ENCODE measurements at places on chromosomes 7 and 10.

- no peak for DNase-seq
Observed at GRCh38 chr7:98278936-98279335, 2.5 kb upstream of the BRI3 start.

DNA sequence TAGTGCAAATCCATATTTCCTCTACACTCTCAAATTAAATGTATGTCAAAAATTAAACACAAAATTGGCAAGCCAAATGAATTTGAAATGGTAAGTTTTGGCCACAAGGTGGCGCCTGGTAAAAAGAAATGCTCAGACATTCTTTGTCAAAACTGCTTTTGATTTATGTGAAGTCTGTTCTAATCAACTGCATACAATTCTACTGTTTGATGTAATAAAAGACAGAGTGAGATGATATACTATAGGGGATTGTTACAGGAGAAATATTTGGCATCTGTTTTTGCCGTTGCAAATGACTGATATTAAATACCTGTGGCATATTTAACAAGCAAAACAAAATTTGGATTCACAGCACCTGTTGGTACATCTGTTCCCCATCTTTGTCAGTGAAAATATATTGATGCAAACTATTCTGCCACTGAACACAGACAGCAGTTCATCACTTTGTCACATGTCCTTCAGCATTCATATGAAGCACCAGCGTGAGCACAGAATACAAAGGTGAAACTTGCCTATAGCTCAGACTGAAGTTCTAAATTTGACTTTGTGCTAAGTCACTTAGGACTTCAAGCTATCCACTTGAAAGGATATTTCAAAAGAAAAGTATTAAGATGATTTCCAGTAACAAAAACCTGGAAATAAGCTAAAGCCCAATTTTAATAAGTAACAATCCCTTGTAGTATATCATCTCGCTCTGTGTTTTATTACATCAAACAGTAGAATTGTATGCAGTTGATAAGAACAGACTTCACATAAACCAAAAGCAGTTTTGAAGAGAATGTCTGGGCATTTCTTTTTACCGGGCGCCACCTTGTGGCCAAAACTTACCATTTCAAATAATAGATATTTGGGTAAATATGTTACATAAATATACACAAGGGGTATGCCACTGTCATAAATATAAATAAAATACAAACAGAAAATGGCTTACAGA, 10.2 kb upstream of the CH25H start:
- DNase-seq, result no peak

DNA sequence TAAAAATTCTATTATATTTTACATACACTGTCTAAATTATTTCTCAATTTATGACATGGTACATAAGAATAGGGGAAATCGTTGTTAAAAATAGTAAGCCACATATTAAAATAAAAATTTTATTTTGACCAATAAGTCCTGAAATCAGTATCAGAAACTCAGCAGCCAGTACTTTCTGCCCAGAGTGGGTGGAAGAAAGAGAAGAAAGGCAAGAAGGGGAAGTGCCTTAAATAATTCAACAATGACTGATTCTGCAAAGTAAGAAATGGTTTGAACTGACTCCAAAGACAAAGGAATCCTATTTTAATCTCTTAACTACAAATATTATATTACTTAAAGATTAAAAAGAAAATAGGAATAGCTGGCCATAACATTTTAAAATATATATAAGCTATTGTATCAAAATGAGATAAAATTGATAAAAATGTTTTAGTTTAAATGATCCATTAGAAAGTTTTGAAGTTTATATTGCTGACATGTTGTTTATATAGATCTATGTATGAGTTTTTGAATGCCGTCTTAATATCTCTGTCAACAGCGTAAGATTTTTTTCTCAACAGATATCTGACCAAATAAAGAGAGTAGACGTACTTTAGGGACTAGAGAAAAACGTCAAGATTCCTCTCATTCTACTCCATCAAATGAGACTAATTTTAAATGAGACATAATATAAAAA, 30.2 kb upstream of the NRCAM start:
- DNase-seq, result no peak

DNA sequence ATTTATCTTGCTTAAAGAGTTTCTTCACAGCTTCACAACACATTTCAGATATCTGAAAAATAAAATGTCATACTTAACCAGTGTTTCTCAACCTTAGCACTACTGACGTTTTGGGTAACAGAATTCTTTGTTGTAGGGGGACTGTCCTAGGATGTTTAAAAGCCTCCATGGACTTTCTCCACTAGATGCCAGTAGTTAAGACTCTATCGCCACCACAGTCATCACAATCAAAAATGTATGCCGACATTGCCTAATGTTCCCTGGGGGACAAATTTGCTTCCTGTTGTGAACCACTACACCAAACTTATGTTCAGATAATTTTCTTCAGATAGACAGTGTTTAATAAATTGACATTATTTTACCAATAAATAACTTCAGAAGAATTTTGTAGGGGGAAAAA, 13.4 kb downstream of the NOC3L start:
- DNase-seq, result no peak

- DNase-seq, result no peak
Observed at GRCh38 chr10:97612386-97612785, 20.9 kb downstream of the MORN4 start.

DNA sequence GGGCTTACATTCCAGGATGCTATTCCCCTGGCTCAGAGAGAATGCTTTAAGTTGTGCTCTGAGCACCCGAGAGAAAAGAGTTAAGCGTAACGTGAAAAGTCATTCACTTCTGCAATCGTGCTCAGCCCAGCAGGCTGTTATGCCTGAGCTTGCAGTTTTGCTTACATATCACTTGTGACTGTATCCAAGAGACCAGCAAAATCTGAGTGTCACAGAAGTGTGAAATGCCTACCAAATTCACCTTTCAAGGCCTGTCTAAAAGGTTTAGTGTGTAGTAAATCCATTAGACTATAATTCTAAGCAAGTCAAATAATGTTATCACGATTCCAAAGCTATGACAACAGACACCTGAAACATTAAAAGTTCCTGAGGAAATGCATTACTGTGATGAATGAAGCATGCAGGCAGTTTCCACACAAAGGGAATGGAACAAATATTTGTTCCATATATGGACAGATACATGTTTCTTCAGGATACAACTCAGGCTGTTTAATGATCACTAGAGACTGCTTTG, 20.1 kb downstream of the ITGB1 start:
- DNase-seq, result no peak

DNA sequence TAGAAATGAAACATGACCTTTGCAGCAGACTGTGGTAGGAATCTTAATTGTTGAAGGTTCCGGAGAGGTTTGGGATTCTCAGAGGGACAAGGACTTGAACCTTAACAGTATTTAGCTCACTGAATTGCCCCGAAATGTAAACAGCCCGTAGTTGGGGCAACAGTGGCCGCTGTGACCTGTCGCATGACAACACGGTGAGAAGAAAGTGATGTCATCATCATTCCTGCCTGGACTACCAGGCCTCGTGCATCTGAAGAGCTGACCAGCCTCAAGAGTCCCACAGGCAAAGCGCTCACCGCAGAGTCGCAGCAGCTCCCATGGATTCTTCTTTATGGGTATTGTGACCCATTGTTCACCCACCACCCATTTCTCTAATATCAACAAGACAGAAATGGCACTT, 250.6 kb downstream of the KLF6 start:
- DNase-seq, result no peak

DNA sequence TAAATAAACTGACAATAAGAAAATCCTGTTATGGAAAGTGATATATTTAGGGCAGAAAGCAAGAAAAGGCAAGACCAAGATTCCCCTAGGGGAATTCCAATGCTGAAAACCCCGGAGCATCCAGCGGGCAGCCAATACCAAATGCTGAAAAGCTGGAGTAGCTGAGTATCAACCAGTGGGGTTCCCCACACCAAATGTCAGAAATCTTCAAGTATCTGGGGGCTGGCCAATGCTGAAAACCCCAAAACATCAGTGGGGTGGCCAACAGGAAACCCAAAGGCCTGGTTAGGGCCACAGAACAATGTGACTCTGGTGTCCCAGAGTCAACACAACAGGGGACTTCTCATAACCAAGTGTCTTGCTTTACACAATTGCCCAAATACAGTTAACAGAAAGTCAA, 271.8 kb upstream of the CACNA2D1 start:
- DNase-seq, result no peak

- DNase-seq, result no peak
Observed at GRCh38 chr10:12432402-12433189, 83.2 kb downstream of the CAMK1D start.

- no peak for DNase-seq
Observed at GRCh38 chr7:21358648-21359047, 69.2 kb upstream of the SP4 start.

Data from amygdala (tissue), 56 donors.